ENCODE measurements at places on chromosomes 7 and 10.

GRCh38 chr7:64626083-64626469 is 39.9 kb upstream of the ZNF107 start:
- no peak for DNase-seq

GRCh38 chr10:59905731-59906416 is 482 bp downstream of the CCDC6 start:
- DNase-seq, result no peak

DNA sequence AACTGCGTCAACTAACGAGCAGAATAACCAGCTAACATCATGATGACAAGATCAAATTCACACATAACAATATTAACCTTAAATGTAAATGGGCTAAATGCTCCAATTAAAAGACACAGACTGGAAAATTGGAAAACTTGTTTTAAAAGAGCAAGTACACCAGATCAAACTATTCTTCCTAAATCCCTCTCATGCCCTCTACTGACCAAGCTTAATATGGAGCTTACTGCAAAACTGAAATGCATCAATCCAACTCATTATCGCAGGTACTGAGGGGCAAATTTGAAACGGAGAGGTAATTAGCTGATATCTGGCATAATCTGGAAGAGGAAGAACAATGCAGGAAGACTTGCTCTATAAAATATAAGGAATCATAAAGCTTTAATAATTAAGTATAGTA is 1223.8 kb downstream of the NXPH1 start:
- DNase-seq, result no peak

- DNase-seq, result no peak
These were observed 51.2 kb downstream of the GTF2I start for GRCh38 chr7:74708569-74709275.

- DNase-seq, result no peak
These were observed 14.4 kb upstream of the MTERF1 start for GRCh38 chr7:91894781-91895480.

GRCh38 chr10:110505130-110505770 is 7.5 kb downstream of the DUSP5 start:
- no peak for DNase-seq

DNA sequence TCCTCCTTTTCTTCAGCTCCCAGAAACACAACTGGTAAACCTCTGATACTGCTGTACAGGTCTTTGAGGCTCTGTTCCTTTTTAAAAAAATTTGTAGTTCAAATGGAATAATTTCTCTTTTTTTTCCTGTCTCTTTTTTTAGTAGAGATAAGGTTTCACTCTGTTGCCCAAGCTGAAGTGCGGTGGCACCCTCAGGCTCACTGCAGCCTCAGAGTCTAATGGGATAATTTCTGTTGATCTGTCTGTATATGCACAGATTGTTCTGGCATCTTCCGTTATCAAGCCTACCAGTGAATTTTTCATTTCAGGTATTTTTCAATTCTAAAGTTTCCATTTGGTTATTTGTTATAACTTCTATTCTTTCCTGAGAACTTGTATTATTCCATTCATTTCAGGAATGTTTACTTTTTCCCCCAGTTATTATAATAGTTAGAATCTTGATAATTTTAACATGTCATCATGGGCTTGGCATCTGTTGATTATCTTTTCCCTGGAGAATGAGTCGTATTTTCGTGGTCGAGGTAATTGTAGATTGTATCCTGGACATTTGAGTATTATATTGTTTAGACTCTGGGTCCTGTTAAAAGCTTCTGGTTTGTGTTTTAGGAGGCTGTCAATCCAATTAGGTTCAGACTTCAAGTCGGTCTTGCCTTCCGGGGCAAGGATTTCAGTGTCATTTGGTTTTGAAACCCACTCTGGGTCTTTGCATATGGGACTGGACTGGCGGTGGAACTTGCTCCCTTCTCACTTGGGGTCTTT is 24.5 kb downstream of the CRCP start:
- no peak for DNase-seq

DNA sequence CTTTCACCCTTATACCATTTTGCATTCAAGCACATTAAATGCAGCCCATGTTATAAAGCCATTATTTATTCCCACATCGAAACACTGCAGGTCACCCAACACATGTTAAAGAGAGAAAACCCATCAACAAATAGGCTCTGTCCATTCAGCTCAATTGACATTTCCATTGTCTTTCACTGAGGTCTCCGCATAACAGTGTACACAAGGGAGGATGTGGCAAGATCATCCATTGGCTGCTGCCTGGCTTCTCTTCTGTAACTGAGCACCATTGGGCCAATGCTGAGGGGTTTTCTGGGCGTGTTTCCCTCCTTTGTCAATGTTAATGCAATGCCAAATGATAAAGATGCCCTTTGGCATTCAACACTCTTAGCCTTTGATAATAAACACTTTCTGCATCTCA is 278.1 kb upstream of the SP4 start:
- no peak for DNase-seq

- no peak for DNase-seq
These were observed 235.4 kb upstream of the HABP2 start for GRCh38 chr10:113317489-113317888.

DNA sequence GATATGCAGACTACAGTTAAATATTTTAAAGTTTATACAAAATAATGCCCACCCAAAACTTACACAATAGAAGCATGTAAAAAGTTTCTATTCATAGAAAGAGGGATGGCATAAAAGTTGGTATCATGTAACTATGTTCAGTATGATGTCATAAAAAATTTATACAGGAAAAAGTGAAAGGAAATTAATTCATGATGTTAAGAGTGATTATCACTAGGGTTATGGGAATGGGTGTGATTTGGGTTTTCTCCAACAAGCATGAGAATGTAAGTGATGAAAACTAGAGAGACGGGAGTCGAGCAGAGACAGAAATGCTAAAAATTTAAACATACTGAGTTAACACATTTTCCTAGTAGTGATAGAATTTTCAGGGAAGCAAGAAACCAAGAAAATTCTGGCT is 52.7 kb downstream of the GDI2 start:
- DNase-seq, result no peak

- DNase-seq, result no peak
These were observed 220.0 kb upstream of the MAGI2 start for GRCh38 chr7:79673421-79673820.

DNA sequence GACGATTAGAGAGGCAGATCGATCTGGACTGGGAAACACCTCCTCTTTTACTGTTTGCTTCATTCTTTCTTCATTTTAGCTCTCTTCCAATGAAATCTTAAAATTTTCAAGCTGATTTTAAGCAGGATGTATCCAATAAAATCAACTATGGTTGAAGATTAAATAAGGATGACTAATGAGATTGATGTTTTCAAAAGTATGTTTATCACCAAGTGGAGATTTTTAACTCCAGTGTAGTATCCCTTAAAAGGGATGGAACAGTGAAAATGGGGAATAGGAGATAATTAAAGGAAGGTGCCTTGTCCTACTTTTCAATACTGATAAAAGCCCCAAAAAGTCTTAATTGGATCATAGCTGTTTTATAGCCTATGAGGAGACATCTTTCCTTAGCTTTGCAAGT is 11.6 kb upstream of the LIPF start:
- DNase-seq, result peak; percentile 9

DNA sequence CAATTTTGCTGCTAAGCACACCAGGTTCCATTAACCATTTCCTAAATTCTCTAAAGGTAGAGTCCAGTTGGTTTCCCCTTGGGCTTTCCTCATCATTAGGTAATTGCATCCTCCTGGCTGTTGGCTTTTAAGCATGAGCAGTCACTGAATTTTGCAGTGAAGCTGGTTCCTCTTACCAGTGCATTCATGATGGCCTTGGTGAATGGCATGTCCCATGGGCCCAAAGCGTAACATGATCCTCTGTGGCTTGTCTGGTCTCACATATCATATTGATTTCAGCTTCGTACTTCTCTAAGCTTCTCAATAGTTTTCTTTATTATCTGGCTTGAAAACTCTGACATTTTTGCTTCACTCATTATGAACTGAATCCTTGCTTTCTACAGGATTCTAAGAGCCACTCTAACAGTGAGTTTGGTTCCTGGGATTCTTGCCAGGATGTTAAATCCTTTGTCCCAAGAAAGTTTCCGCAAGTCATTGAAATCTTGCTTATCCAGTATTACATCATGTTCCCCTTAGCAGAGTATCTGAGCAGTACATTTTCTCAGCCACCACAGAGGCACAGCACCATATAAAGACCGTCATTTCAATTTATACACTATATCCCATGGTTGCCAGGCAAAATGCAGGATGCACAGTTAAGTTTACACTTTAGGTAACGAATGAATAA is 134.2 kb downstream of the PTN start:
- no peak for DNase-seq

DNA sequence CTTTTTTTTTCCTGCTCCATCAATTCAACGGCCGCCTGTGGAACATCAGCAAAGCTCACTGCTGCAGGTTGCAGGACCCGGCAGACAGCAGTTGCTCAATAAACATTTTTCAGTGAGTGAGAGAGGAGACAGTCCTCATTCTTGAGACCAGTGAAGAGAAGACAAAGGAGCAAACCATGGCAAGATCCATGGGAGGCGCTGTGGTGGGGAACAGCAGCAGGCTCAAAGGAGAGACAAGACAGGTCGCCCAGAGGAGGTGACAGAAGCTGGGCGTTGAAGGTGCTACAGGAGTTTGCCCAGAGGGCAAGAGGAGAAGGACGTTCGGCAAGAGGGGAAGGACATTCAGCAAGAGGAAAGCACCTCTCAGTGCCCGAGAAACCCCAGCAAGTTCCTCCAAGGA is 74.5 kb upstream of the FGFR2 start:
- DNase-seq, result no peak

DNA sequence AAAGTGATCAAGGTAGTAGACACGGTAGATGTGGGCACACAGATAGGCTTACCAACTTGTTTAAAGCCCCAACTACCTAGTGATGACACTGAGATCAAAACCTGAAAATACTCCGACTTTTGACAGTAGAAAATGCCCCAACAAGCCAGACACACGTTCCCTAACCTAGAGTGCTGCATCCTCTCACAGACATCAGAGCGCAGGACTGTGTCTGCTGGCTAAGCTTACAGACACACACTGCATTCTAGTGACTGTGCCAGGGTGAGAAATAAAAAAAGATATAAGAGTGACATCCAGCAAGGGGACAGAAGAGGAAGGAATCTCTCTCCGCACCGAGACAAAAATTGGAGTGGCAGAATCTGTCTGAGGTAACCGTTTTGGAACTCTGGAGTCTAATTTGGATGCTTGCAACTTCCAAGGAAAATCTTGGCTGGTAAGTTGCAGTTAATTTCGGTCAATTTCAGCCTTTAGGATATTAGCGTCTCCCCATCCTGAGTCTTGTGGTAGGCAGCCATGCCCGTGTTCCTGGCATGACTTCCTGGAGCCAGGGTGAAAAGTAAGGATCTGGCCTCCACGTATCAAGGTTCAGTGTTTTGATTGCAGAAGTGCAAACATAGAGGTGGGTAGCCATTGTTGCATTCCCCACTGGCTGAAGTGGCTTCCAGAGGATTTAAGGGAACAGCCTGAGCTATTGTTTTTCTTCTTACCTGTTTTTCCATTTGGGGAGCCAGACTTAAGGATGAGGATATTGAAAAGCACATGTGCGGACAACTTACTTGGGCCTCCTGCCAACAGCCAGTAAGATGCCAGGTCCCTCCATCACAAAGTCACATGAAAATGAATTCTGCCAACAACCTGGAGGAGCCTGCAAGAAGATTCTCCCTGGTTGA is 124.1 kb downstream of the SMURF1 start:
- no peak for DNase-seq

DNA sequence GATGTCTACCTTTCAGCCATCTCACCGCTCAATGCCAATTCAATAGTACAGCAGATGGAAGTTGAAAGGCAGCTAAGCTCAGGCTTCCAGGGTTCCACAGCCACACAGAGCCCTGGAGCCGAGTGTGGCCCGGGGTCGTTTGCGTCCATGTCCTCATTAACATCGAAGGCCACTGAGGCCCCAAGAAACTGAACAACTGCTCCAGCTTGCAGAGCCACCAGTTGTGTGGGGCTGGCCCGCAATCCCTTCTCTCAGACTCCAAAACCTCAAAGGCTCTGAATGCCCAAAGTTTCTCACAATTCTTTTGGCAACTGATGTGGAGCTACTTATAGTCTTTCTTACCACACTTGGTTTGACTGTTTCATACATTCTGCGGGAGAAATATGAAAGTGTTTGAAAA is 31.1 kb downstream of the NOD1 start:
- DNase-seq, result no peak

DNA sequence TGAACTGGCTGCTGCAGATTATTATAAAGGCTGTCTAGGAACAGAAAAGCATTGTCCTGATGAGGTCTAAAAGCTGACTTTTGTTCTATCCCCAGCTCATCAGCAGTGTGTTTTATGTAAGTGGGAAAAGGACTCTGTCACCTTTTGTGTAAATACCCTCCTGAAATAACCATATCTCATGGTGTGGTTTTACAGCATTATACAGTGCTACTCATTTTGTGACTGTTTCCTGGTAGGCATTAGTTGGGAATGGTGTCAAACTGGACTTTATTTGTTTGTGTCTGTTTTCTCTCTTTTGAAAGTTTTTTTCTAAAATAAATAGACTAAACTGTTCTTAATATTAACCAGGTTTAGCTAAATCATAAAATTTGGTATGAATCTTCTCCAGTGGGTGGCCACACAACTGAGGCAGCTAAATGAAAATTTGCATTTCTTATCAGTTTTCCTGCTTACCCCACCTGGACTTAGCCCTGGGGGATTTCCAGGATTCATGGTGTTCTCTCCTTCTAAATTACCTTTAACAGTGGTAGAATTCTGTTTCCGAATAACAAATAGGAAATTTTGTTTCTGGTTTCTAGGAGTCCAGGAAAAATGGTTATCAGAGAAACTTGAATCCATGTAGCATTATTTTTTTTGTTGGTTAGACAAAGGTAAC is 140.9 kb downstream of the LHFPL3 start:
- no peak for DNase-seq

DNA sequence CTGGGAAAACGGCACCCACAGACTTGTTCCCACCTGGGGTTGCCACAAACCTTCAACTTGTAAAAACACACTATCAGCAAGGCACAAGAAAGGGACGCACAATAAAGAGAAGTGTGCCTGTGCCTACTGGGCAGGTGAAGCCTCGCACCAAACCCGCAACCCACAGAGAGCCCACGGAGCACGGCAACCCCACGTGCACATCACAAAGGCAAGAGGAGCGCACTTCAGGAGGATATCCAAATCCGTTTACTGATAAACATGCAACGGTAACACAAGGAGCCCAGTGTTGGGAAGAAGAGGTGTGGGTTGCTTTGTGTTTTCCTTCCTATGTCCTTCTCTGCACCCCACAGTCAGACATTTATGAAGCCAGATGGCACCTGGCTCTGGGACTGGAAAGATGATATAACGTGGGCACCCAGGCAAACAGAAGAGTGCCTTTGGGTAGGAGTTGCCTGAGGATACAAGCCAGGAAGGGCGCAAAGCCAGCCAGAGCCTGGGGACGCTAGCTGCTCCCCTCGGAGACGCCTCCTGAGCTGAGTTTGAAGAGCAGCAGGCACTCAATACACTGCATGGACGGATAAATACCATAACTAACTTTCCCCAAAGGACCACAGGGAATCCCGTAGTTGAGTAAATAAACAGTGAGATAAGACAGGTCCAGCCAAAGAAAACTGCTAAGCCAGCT is 41.6 kb downstream of the TCERG1L start:
- DNase-seq, result no peak

GRCh38 chr10:84427903-84428650 is 99.7 kb downstream of the CCSER2 start:
- DNase-seq, result no peak

Data from HFFc6 (cell line).